Thoracic aorta (tissue), 2 donors: ENCODE measurements at places on chromosomes 13 and 19.
A peak's percentile ranks its signal among the peaks of the same experiment; 100 is the strongest.

- DNase-seq, result no peak
Observed at GRCh38 chr13:75010941-75011340, 471.0 kb downstream of the TBC1D4 start.

DNA sequence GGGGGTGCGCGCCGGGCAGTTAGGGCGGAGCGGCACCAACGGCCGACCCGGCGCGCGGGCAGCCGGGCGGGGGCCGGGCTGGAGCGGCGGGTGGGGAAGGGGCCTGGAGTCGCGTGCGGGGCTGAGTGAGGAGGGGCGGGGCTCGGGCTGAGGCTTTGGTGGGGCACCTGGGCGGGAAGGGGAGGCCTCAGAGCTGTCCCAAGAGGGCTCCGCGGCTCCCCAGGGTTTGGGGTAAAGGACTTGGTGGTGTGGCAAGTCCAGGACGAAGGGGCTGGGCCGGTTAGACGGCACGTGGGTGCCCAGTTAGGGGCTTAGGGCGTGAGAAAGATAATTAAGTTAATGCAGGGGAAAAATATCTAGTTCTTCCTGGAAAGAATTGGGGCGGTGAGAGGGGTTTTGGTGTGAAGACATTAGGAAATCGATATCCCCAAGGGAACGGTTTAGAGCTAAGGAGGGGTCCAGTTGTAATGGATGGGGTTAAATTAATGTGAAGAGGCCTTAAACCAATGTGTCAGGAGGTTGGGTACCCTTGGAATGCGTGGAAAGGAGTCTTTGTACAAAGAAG is 496 bp downstream of the ZNF574 start:
- no peak for DNase-seq

GRCh38 chr13:78129823-78130222 is 211.2 kb upstream of the EDNRB start:
- no peak for DNase-seq

GRCh38 chr13:107373551-107373950 is 805.6 kb upstream of the ARGLU1 start:
- DNase-seq, result no peak

DNA sequence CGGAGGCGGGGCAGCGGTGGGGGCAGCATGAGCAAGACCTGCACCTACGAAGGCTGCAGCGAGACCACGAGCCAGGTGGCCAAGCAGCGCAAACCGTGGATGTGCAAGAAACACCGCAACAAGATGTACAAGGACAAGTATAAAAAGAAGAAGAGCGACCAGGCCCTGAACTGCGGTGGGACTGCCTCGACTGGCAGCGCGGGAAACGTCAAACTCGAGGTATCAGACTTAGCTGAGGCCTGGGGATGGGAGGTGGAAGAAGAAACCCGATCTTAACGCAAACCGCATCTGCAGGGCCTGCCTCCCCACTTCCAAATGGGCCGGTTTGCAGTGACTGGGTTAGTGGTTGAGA is 693 bp downstream of the RFXAP start:
- no peak for DNase-seq

- no peak for DNase-seq
Observed at GRCh38 chr13:58343076-58343475, 711.5 kb downstream of the PCDH17 start.

GRCh38 chr19:30882411-30883005 is 466.7 kb downstream of the TSHZ3 start:
- no peak for DNase-seq

DNA sequence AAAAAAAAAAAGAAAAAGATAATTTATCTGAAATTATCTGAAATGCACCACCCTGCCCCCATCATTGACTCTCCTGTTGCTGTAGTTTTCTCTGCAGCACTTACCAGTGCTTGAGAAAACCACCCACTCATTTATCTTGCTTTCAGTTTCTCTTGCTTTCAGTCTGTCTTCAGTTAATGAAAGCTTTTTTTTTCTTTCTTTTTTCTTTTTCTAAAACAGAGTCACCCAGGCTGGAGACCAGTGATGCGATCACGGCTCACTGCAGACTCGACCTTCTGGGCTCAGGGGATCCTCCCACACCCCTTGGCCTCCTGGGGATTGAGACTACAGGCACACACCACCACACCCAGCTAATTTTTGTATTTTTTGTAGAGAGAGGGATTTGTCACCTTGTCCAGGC is 4.3 kb upstream of the ACP5 start:
- DNase-seq, result no peak

DNA sequence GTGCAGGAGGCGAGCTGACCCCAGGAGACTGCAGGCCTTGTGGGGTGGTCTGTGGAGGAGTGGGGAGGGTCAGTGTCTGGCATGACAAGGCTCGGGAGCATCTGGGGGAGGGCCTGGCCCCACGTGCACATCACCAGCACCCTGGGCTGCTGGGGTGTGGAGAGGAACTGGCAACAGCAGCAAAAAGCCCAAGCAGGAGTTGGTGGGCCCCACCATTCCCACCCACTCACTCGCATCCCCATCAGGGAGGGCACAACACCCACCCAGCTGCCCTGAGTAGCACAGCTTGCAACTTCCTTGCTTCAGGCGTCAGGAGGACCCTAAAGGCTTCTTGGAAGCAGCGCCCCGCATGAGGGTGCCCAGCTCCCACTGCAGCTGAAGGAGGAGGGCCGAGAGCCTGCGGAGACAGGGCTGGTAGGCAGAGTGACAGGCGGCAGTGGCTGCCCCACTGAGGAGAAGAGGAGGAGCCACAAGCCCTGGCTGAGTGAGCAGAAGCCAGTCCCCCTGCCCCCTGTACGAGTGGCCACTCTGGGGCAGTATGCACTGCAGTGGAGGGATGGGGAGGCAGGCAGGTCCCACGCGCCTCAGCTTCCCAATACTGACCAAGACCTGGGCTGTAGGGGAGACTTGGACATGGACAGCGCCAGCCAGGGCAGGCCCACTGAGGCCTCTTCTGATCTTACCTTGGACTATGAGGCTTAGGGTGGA is 26.5 kb downstream of the ELL start:
- DNase-seq, result no peak

DNA sequence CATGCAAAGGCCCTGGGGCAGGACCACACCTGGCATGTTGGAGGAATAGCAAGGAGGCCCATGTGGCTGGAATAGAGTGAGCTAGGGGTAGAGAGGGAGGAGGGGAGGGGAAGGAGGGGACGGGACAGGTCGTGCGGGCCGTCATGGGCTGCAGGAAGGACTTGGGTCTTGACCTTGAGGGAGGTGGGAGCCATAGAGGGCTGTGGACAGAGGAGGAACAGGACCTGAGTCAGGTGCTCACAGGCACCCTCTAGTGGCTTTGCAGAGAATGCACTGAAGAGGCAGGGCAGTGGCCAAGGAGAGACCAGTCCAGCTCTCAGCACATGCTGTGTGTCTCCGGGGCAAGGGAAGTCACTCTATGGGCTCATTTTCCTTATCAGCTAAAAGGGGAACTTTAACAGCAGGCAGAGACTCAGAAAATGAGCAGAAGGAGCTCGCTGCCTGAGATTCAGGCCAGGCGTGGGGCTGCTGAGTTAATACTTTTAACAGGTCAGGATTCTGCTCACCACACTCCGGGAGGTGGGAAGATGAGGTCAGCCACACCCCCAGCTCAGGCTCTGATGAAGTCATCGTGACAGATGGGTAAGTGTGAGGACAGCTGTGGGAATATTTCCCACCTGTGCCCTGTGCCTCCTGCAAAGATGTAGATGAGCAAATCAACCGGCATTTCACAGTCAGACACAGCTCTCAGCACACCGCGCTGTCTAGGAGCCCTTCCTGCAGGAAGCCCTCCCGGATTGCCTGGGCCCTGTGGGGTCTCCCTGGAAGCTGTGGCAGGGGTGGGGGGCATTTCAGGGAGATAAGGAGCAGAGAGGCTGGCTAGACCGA is 6.0 kb upstream of the TNFAIP8L1 start:
- no peak for DNase-seq

GRCh38 chr19:29777781-29778309 is 33.9 kb upstream of the CCNE1 start:
- no peak for DNase-seq

DNA sequence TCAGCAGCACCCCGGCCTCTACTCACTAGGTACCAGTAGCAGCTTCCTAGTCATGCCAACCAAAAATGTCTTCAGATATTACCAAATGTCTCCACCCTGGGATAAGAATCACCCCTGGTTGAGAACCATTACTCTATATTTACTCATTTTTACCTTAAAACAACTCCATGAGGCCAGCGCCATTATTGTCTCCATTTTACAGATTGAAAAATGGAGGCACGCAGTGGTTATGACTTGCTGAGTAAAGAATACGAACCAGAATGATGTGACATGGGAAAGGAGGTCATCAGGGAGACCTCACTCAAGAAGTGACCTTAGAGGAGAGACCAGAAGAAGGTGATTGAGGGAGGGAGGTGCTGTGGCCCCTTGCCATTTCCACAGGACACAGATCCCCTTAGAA is 2.2 kb downstream of the CEACAM19 start:
- no peak for DNase-seq

DNA sequence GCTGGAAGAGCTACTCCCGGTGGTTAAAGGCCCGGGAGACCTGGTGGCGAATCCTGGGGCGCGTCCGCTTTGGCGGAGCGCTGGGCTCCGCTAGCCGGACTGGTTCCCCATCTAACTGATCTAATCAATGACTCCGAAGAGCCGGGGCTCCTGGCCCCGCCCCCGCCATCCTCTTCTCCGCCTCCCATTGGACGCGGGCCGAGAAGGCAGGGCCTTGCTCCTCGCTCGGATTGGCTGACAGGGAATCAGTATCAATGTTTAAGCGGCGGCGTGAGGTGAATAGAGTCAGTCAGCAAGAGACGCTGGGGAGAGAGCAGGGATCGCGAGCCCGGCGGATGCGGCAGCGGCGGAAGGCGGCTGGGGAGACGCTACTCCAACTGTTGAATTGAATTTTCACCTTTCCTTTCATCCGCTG is 1.7 kb upstream of the PCDH17 start:
- no peak for DNase-seq

- DNase-seq, result peak; percentile 26
Observed at GRCh38 chr13:27374650-27375049, 49.8 kb upstream of the GTF3A start.

- DNase-seq, result no peak
Observed at GRCh38 chr13:42681326-42682100, 99.9 kb upstream of the FAM216B start.

GRCh38 chr13:113912596-113912995 is 48.7 kb upstream of the GAS6 start:
- no peak for DNase-seq

DNA sequence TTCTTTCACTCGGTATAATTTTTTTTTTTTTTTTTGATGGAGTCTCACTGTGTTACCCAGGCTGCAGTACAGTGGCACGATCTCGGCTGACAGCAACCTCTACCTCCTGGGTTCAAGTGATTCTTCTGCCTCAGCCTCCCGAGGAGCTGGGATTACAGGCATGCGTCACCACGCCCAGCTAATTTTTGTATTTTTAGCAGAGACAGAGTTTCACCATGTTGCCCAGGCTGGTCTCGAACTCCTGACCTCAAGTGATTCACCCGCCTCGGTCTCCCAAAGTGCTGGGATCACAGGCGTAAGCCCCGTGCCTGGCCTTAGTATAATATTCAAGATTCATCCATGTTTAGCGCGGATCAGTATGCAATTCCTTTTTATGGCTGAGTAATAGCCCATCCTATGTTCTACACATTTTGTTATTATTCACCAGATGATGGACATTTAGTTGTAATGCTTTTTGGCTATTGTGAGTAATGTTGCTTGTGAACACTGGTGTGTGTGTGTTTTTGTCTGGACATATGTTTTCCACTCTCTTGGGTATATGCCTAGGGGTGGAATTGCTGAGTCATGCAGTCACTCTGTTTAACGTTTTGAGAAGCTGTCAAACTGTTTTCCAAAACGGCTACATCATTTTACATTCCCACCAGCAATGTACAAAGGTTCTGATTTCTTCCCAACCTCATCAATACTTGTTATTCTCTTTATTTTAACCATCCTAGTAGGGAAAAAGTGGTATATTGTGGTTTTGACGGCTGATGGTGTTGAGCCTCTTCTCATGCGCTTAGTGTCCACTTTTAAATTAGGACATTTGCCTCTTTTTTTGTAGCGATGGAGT is 22.9 kb downstream of the PLEKHF1 start:
- DNase-seq, result no peak

DNA sequence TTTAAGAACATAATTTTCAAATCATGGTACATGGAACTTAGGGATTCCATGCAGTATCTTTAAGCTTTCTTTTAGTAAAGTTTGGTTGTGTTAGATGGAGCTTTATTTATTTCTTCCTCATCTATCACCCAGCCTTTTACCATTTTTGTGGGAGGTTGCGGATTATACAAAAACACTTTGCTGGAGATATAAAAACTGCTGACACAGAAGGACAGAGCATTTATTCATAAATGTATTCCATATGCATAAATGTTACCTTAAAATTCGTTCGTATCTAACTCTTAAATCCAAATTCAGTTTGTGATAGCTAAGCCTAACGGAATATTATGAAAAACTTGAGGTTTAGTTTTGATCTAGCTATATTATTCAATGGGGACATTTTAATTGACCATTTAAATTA is 143.3 kb downstream of the TDRD3 start:
- no peak for DNase-seq

DNA sequence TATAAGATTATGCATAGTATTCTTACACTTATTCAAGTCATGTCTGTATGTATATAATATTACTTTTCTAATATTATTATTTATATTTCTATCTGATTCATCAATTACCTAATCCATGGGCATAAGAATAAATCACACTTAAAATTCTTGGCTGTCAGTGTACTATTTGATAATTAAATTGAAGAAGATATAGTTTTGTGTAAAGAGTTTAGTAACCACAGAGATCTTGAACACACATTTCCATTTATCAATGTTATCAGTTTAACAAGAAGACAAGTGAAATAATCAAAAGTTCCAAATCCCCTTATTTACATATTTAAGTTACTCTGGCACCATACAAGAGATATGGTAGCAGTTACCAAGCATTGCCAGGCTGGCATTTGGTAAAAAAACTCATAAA is 244.5 kb downstream of the OXGR1 start:
- no peak for DNase-seq

GRCh38 chr19:28012361-28012760 is 1200.6 kb downstream of the UQCRFS1 start:
- DNase-seq, result no peak

GRCh38 chr19:39363901-39364457 is 21.8 kb downstream of the SAMD4B start:
- no peak for DNase-seq

- no peak for DNase-seq
Observed at GRCh38 chr13:19927117-19927748, 31.3 kb upstream of the ZMYM2 start.

DNA sequence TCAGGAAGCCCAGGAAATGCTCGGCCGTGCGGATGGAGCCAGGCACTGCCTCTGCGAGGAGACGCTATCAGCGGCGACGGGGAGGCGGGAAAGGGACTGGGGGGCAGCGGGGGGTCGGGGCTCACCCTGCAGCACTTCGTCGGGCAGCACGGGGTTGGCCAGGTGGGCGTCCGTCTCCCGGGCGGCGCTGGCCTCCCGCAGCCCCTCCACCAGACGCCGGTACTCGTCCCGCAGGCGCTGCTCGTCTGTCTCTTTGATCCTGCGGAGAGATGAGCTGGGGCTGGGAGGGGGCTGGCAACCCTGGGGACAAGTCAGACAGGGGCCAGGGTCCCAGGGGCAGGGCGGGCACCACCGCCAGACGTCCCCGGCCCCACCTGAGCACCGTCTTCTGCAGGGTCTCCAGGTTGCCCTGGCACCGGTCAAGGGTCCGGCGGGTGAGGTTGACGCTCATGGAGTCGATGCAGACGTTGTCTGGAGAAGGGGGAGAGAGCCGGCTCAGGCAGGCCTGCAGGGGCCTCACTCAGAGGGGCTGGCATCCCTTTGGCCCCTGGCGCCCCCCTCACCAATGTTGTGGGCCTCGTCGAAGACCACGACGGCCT is 6.4 kb downstream of the ERCC2 start:
- DNase-seq, result no peak

GRCh38 chr13:44904967-44905366 is 84.3 kb downstream of the NUFIP1 start:
- peak; percentile 16 for DNase-seq

- DNase-seq, result no peak
Observed at GRCh38 chr13:90868321-90868920, 479.1 kb upstream of the MIR17HG start.
